Stimulated activated CD4-positive, alpha-beta T cell treated with anti-CD3 and anti-CD28 coated beads, Interleukin-15, amount 100 ng/mL, for 1 hour (primary cell): ENCODE measurements at places on chromosomes 4 and X.

DNA sequence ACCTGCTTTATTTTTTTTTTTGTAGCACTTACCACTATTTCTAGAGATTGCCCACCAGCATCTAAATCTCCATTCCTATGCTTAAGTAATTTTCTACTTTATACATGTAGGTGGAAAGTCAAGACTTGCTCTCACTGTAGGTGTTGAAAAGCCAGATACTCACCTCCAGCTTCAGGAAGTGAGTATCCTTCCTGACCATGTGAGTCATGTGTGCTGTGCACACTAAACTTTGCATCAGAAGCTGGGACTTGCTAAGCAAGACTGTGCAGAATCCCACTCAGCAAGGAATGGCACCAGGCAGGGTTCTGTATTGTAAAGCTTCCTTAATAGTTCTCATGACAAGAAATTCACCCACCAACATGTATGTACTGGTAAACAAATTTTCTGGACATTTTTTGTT lies 151.8 kb downstream of the POU4F2 start:
- no peak for DNase-seq

DNA sequence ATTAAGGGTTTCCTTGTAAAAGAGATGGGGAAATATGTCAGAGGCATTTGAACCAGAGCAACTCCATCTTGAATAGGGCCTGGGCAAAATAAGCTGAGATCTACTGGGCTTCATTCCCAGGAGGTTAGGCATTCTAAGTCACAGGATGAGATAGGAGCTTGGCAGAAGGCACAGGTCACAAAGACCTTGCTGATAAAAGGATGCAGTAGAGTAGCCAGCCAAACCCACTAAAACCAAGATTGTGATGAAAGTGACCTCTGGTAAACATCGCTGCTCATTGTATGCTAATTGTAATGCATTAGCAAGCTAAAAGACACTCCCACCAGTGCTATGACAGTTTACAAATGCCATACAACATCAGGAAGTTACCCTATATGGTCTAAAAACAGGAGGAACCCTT lies 1390.3 kb downstream of the RAPGEF2 start:
- DNase-seq: no peak

DNA sequence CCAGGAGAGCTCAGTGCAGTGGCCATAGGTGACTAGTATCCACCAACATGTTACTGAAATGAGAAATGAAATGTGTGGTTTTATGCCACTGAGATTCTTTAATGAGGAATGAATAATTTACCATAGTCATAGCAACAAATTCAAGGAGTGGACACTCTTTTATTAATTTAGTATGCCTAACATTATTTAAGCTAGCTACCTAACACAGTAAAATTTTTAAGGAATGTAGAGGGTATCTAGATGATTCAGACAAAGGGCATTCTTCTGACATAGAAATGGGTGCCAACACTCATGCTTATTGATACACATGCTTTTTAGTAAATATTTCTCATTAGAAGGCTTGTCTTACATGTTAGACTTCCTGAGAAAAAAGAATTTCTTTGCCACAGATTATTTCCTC lies 33.3 kb upstream of the SULT1B1 start:
- no peak for DNase-seq

DNA sequence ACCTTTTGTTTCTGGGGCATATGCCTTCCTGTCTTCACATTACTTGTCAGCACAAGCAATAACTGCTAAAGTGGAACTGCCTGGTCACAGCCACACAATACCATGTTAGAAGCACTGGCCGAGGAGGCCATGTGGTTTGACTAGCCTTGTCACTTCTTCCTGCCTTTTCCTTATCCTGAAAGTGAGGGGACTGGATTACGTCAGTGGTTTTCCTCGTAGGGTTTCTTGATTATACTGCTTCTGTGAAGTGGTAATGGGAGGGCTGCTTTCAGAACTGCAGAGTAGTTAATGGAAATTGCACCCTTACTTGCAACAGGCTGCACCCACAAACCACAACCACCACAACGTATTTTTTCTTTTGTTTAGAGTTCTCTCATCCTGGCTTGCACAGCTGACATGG lies 26.6 kb downstream of the ZRSR2 start:
- DNase-seq: no peak

GRCh38 chr4:53374777-53375258 lies 2.6 kb upstream of the FIP1L1 start:
- DNase-seq: no peak

GRCh38 chr4:55352726-55353125 lies 6.7 kb downstream of the SRD5A3 start:
- no peak for DNase-seq

- no peak for DNase-seq
Observed at GRCh38 chr4:165167650-165168049, 39.7 kb upstream of the KLHL2 start.

GRCh38 chr4:112857461-112857860 lies 192.0 kb upstream of the ANK2 start:
- DNase-seq: no peak

- no peak for DNase-seq
Observed at GRCh38 chr4:176321589-176321988, 1.8 kb downstream of the SPCS3 start.

DNA sequence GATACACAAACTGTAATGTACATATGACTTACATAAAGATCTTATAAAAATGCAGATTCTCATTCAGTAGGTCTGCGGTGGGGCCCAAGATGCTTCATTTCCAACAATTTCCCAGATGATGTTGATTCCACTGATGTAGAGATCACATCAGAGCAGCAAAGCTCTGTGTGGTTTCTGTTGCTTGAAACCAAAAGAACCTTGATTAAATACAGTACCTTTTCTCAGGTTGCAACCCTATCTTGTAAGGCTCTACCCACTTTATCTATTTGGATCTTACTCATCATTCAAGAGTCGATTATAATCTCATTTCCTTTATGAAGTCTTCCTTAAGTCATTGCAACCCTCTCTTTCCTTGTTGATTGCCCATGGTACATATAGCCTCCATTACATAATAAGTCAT lies 816.8 kb downstream of the RPA4 start:
- no peak for DNase-seq

- no peak for DNase-seq
Observed at GRCh38 chrX:3252744-3253143, 93.7 kb downstream of the MXRA5 start.

DNA sequence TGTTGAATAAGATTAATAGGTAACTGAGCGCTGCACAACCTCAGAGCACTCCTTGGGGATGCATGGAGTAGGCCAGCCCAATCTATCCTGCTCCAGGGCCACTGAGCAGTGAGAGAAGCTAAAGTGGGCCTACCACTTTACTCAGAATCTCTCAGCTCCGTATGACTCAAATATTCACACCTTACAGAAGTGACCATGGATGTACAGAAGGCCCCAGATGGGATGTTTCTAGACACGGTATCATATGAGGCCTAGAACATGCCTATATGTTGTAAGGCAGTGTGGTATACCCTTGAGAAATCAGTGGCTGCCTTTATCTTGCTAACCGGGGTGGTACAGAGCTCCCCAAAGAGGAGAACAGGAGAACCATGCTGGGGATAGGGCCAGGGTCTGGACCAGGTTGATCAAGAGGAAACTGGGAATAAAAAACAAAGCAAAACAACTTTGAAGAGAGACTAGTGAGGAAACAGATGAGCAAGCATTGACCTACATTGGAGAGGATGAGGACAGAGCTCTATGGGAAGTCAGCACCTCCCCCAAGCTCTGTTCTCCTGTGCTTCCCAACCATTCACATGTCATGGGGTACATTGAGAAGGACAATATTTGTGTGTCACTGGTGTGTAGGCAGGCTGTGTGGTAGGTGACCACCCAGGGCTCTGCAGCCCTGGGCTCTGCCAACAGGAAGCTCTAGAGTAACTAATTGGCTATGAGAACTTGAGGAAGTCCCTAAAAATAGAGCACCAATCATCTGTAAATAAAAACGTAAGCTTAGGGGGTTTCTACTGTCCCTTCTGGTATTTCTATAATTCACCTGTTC lies 31.4 kb downstream of the HOPX start:
- DNase-seq: no peak

DNA sequence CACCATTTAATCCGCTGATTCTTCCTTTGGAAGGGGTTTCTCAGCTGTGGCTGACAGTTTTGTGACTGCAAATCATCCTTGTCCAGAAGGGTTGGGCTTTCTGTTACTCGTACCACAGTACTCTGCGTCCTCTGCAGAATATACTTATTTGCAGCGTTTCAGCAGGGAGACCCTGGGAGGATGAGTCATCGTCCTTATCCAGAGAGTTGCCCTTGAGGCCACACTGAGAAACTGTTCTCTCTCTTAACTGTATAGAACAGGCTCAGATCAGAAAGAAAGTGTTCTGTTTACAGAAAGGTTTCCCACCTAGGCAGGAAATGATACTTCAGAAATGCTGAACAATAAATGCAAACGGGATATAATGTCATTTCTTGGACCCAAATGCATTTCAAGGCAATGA lies 47.8 kb upstream of the DDX53 start:
- DNase-seq: no peak

DNA sequence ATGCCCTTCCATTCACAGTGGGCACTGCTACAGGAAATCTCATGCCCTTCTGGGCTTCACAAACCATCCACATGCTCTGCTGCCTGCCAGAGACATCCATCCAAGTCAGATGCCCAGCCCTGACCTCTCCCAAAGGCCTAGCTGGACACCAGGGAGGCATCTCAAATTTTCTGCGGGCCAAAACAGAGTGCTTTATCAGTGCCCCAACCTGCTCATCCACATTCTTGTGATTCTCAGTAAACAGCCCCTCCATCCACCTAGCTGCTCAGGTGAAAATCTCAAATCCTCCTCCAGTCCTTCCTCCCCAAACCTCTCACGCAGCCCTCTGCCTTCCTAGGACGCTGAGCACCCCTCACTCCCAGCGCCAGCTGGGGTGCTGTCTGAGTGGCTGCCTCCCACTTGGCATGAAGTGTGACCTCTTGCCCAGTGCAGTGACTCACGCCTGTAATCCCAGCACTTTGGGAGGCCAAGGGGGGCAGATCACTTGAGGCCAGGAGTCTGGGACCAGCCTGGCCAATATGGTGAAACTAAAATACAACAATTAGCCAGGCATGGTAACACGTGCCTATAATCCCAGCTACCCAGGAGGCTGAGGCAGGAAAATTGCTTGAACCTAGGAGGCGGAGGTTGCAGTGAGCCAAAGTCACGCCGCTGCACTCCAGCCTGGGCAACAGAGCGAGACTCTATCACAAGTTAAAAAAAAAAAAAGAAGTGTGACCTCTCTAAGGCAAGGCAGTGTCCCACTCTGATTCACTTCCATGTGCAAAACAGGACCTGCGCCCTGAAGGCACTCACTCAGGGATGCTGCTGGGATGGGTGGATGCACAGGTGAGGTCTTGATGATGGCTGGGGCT lies 1.7 kb upstream of the AFAP1 start:
- no peak for DNase-seq
